ENCODE measurements at places on chromosomes 3 and 15.

DNA sequence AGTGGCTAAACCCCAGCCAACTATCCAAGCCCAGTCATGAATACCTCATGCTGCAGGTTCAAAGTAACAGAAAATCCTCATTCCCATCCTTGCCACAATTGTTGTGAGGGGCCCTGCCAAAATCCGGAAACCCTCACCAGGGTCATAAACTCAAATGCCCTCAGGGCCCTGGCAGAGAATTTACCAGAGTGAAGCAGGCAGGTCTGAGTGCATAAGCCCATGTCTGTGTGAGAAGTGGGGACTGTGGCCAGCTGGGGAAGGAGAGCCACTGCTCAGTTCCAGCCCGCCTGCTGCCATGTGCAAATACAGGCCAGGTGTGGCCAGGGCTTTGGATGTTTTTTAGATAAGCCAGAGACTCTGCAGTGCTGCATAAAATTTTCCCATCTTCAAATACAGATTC lies 7.0 kb downstream of the CEP152 start:
- no peak for DNase-seq

- DNase-seq, result no peak
Observed at GRCh38 chr3:122689587-122689986, 8.9 kb downstream of the PARP14 start.

DNA sequence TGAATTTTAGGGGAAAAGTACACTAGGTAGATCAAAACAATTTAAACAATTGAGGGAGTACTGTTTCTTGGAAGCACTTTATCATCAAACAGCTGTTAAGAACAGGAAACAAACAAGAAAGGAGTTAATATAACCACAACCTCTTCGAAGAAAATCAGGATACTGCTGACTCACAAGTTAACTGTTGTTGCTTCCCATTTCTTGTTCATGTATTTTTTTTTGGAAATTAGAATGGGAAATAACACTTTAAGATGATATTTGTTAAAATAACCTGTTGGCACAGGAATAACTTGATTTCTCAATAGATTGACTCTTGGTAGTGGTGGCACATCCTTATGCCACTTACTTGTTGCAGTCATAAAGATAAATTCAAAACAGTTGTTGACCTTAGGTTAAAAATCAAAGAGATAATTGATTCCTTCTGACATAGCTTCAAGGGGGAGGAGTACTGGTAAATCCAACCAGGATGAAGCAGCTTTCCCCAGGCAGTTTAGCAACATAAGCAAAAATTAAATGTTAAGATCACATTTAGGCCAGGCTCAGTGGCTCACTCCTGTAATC lies 3.3 kb downstream of the BNIP2 start:
- no peak for DNase-seq

DNA sequence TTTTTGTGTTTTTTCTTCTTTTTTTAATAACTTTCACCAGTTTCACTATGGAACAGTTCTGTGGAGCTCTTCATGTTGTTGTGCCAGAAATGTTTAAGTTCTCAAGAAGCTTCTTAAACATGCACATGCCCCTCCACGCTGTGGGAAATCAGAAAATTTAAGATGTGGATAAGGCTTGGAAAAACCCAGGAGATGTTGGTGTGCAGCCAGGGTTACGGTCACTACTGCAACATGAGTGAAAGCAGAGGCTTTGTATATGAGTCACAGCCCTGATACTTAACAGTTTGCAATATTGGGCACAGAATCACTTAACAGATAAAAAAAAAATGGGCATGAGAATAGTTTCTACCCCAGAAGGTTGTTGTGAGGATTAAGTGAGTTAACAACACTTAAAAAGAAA lies 399.9 kb downstream of the LRTM1 start:
- DNase-seq, result no peak

DNA sequence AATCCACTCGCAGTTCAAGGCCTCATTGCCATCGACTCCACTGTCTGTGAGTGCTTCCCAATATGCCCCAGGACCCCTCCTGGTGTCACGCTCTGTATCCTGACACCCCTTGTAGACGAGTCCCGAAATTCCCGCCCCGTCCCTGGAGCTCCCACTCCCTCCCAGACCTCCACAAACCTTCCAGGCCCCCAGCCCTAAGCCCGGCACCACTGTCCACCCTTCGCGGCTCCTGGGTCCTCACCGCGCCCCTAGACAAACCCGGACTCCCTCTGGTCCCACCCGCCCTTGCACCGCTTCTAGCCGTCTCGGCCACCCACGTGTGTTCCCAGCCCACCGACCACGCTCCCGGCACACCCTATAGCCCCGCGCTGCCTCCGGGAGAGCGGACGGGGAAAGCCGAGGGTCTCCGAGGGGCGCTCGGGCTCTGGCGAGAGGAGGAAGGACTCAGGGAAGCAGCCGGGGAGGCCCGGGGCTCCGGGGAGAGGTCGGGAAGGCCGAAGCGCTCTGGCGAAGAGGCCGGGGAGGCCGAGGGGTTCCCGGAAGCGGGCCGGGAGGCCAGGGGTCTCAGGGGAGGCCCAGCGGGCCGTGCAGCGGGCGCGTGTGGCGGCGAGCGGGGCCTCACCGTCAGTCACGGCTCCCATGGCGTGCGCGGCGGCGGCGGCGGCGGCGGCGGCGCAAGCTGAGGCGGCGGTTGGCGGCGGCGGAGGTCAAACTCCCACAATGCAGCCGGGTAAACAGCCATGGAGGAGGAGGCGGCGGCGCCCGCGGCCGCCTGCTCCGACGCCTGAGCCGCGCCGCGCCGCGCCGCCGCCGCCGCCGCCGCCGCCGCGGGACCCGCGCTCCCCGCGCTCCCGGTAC lies at the start of the genes ATXN7 and THOC7:
Gene ATXN7, plus strand, starts transcription at position 718 of the 858 bp plus-strand sequence. CDS start 48,732 bp downstream, outside the sequence.
Gene THOC7, minus strand, starts transcription at position 656 of the 858 bp plus-strand sequence. Its CDS starts 15 bp downstream, at position 641.
- DNase-seq, result peak; percentile 60

- no peak for DNase-seq
Observed at GRCh38 chr3:170247875-170248274, 25.7 kb downstream of the PRKCI start.

DNA sequence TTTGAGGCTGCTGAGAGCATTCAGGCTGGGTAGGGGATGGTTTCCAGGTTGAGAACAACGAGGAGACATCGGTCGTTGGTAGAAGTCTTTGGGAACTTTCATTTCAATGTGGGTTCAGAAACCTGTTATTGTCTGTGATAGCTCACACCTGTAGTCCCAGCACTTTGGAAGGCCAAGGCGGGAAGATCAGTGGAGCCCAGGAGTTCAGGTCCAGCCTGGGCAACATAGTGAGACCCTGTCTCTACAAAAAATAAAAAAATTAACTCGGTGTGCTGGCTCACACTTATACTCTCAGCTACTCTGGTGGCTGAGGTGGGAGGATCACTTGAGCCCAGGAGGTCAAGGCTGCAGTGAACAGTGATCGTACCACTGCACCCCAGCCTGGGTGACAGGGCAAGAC lies 988 bp upstream of the RNF168 start:
- no peak for DNase-seq

GRCh38 chr3:45337839-45338470 lies 50.4 kb upstream of the LARS2 start:
- DNase-seq, result no peak

DNA sequence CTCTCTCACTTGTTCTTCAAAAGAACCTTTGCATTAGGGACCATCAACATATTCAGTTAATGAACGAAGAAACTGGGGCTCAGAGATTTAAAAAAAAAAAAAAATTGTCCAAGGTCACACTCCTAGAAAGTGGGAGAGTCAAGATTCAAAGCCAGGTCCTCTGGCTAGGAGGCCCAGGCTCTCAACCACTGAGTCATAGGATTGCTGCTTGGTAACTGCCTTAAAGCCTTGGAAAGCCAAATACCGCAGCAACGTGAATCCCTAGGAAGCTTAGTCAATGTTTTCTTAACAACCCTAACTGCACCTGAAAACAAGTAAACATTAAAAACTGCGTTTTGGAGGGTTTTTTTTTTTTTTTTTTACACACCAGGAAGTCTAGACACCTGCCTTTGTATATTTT lies 156.8 kb downstream of the WNT5A start:
- DNase-seq, result peak; percentile 64

- no peak for DNase-seq
Observed at GRCh38 chr3:194941956-194942511, 256.4 kb downstream of the FAM43A start.

DNA sequence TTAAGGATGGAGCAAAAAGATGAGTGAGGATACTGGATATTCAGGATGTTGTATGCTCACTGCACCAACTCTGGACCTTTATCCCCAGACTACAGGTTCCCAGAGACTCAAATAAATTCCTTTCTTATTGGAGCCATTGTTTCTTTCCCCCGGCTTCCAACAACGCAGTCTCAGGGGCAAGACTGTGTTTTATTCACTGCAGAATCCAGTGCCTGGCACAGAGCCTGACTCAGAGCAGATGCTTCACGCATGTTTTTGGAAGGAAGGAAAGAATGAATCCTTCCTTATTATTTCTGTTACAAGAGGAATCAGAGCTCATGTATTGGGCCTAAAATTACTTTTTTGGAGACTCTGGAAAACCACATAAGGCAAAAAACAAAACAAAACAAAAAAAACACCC lies 96.0 kb upstream of the VGLL4 start:
- no peak for DNase-seq

- no peak for DNase-seq
Observed at GRCh38 chr3:169085827-169086226, 577.7 kb downstream of the MECOM start.

DNA sequence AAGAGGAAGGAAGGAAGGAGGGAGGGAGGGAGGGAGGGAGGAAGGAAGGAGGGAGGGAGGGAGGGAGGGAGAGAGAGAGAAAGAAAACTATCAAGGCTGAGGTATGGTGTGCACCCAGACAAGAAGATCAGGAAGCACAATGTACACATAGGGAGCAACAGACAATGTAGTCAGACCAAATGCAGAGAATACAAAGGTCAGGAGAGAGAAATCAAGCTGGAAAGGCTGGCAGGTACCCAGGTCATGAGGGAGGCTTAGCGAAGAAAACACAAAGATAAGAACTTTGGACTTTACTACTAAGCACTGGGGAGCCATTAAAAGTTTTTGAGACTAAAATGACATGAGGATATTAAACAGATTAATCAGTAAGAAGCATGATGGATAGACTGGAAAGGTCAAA lies 176.0 kb upstream of the TMCO5A start:
- no peak for DNase-seq

DNA sequence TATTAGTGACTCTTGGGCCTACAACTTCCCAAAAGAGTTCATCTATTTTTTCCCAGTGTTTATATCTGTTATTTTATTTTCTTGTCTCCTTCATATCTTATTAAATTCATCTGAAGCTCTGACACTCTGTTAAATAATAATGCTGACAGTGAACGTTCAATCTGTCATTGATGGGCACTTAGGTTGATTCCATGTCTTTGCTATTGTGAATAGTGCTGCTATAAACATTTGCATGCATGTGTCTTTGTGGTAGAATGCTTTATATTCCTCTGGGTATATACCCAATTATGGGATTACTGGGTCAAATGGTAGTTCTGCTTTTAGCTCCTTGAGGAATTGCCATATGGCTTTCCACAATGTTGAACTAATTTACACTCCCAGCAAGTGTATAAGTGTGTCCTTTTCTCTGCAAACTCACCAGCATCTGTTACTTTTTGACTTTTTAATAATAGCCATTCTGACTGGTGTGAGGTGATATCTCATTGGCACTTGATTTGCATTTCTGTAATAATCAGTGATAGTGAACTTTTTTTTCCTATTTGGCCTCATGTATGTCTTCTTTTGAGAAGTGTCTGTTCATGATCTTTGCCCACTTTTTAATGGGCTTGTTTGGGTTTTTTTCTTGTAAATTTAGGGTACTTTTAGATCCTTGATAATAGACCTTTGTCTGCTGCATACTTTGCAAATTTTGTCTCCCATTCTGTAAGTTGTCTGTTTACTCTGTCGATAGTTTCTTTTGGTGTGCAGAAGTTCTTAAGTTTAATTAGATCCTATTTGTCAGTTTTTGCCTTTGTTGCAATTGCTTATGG lies 122.5 kb downstream of the LEKR1 start:
- DNase-seq, result no peak

DNA sequence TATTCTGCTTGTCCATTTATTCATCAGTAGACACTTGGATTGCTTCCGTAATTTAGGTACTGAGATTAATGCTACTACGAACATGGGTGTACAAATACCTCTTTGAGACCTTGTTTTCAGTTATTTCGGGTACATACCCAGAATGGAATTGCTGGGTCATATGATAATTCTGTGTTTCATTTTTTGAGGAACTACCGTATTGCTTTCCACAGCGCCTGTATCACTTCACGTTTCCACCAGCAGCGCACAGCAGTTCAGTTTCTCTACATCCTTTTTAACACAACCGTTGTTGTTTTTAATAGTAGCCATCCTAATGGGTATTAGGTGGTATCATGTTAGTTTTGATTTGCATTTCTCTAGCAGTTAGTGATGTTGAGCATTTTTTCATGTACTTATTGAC lies 9.5 kb downstream of the PAK2 start:
- DNase-seq, result no peak

GRCh38 chr15:77546050-77546501 lies 86.6 kb downstream of the LINGO1 start:
- DNase-seq, result peak; percentile 45

DNA sequence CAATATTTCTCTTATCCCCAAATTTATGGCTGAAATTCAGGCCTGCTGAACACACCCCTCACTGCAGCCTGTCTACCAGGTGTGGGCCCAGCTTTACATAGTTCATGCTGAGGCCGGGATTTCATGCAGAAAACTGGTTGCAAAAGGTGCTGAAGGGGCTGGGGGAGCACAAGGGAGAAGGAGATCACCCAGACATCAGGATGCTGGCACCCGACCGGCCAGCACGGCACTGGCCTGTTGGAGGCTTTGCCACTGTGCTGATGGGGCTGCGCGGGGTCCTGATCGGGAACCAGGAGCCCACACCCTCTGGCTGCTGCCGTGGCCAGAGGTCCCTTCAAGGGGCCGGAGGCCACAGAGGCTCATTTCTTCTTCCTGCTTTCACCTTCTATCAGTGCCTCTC lies 177.9 kb upstream of the C2CD4B start:
- no peak for DNase-seq

- no peak for DNase-seq
Observed at GRCh38 chr3:48678056-48678455, 7.7 kb downstream of the NCKIPSD start.

- no peak for DNase-seq
Observed at GRCh38 chr3:12479919-12480427, 4.3 kb upstream of the TSEN2 start.

DNA sequence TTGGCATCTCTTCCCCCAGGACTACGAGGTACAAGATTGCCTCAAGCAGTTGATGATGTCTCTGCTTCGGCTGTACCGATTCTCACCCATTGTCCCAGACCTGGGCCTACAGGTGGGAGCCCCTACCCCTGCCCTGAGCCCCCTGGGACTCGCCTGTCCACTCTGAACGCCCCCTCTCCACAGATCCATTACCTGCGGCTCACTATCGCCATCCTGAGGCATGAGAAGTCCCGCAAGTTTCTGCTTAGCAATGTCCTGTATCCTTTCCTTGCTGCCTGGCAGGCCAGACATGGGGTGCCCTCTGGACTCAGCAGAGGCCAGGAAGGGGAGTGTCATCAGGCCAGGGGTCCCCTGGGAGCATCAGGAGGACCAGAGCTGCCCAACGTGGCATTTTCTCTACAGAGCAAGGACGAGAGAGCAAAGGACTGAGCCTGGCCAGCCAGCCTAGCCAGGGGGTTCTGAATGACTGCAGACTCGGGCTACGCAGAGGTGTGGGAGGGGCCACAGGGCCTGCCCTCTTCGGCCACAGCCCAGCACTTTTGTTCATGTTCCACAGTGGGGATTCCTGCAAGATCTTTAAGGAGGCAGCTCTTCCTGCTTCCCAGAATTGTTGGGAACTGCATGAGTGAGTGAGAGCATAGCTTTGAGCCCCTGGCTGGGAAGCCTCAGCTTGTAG lies 11.2 kb downstream of the RNF123 start:
- no peak for DNase-seq
